ENCODE measurements at places on chromosomes 1 and 21.

GRCh38 chr1:228810878-228811711, 75.8 kb downstream of the RHOU start:
- DNase-seq = no peak

DNA sequence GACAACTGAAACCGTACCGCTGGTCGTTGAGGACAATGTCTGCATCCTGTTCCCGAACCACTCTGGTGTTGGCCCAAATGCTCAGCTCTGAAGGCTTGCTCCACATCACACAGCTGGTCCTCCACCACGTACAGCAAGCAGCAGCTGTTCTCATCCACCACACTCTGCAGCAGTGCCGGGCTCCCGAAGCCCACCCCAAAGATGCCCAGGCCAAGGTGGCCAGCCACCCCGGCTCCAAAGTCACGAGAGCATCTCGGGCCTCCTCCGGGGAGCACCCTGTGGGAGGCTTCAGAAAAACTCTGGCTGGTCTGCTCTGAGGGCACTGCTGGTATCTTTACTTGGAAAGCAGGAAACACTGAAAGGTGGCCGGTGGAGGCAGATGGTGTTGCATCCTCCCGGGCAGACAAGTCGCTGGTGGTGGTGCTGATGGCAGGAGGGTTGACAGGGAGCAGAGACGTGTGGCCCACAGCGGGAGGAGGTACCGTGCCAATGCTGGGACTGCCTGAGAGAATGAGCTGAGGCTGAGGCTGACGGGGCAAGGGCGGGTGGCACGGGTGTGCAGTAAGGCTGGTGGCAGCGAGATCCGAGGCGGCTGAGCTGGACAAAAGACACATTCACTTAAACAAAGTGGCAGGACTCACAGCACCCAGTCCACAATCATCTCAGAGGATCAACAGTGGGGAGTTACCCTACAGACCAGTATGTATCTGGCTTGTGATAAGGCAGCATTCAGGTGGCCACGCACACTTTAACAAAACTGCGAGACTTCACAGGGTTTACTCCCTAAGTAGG, 6.5 kb upstream of the CCDC27 start:
- DNase-seq = no peak

GRCh38 chr21:19776076-19776475, 1222.1 kb upstream of the NCAM2 start:
- DNase-seq = no peak

- no peak for DNase-seq
Measured at GRCh38 chr1:150765296-150765976, at the start of gene CTSS. Gene CTSS, minus strand, starts transcription at chr1:150765778. Its CDS starts 1,015 bp downstream, at chr1:150764763.

DNA sequence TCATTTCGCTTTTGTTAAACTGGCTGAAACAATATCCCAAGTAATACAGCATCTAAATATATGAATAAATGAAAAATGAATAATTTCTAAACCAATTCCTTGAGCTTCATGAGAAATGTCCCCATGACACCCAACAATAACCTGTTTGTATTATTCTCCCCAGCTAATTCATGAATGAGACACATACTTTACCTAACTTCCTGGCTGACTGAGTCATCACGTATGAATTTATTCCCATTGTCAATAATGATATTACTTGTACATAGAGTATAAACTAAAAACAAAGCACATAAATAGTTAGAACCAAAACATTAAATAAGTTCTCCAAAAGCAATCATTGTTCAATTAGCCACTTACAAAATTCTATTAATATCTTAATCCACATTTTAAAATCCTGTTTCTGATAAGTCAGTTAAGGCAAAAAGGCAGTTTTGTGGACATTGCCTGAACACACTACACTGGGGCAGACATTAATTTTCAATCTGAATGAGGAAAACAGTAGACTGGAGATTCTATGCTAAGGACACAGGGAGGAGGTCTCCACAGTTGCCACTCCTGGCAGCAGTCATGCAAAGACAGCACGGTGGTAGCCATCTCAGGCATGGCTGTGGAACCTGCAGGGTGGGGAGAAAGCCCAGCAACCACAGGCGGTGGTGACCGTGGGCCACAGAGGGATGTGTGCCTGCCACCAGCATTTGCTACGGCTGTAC, 48.2 kb downstream of the SLC9C2 start:
- no peak for DNase-seq

DNA sequence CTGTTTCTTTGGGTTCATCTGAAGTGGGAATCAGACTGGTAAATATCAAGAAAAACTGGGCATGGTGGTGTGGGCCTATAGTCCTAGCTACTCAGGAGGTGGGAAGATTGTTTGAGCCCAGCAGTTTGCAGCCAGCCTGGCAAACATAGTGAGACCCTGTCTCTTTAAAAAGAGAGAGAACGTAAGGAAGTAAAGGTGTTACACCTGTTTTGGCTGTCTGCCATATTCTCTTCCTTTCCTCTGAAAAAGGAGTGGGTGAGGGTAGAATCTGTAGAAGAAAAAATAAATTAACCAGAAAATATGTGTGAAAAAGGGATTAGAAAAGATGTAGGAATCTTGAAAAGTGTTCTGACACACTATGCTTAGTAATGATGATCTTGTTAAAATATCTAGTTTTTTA, 20.0 kb downstream of the AHCYL1 start:
- no peak for DNase-seq

DNA sequence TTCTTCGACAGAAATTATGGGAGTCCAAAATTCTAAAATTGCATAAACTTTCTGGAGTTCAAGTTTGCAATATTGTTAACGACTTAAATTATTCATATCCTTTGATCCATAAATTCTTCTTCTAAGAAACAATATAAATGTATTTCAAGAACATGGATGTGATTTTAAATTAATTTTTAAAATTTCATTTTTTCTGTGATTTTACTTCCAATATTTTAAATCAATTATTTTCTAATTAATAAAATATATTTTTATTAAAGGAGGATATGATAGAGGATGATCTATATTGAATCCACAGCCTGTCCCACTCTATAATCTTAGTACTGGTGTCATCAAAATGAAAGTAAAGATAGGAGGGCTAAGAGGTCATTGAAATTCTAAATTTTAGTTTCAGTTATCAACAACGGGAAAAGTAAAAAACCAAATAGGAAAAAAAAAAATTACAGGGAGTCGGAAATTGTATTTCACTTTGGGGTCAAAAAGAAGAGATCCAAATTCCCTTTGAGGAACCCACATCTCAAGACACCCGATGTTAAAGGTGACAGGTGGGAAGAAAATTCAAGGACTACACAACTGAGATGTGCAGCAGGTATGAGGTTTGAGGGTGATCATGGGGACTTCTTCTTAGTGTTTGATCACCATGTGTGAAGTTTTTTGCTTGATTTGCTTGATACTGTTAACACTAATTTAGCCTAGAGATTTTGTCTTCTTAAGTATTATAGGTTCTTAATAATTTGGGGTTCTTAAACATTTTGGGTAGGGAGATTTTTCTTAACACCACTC, 154.8 kb upstream of the RGS18 start:
- DNase-seq = no peak

DNA sequence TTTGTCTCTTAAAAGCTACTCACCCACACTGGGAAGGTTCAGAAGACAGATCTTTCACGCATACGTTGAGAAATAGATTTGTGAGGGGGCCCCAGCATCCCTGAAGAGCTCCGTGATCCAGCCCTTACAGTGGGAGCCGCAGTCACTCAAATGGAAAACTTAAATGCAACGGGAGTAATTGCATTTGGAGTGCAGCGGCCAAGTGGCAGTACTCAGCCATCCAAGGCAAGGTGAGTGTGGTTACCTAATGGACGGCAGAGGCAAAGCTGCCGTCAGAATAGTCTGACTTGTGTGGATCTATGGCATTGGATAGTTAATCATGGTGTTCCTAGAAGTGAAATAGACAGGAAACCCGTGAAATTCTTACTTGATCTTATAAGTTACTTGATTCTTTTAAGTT, 5.1 kb downstream of the SPSB1 start:
- DNase-seq = no peak

- DNase-seq = no peak
Measured at GRCh38 chr1:171188388-171189266, 3.5 kb downstream of the FMO2 start.

- no peak for DNase-seq
Measured at GRCh38 chr1:20347699-20348098, 57.0 kb downstream of the VWA5B1 start.

DNA sequence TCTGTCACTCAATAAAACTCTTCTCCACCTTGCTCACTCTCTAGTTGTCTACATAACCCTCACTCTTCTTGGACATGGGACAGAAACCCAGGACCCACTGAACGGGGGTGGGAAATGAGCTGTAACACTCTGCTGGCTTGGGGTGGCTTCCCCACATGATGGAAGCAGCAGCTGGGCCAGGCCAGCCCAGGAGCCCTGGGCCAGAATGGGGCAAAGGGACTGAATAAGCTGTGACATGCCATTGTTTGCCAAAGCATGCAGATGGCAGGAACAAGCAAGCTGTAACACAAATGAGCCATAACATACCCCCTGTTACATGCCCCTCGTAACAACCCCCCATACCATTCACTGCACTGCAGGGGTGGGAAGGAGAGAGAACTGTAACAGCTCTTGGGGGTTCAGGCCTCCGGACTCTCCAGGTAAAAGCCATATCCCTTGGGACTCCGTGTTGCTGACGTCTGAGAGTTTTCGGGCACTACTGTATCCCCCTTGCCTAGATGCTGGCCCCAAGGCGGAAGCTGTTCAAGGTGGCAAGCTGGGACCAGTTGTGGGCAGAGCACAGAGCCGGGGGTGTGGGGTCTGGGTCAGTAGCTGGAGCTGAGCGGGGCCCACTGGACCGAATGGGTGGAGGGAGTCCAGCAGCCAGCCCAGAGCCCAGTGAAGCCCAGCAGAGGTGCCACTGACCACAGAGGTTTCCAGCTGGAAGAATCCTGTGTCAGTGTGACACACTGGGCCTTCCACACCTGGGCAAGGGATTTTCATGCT, 56.1 kb upstream of the DMRTB1 start:
- no peak for DNase-seq

DNA sequence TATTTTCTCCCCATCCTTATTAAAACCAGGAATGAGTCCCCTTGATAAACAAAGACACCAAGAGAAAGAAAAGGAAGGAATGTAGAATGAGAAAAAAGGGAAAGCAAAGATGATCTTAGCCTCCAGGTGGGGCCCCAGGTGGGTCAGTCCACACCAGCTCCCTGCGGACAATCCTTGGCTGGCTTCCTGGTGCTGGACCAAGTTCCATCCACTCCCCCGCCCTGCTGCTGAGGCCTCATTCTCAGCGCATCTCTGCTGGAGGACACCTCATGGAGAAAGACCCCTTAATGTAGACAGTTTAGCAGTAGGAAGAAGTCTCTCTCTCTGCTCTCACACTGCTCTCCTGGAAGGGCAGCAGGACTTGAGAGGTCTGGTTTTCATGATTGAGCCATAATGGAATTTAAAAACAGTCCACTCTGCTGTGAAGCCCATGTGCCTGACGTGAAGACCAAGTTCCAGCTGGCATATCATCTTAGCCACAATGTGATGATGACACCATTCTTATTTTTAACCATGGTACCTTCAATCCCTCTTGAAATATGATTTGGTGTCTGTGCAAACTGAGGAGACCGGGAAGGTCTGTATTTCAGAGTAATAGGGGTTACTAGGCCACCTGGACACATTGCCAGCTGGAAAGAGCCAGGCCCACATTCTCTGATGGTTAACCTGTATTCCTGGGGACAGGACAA, 83.1 kb downstream of the WLS start:
- no peak for DNase-seq

Data from esophagus squamous epithelium (tissue), 5 donors.